Chondrocyte (in vitro differentiated cells): ENCODE measurements at places on chromosomes 2 and 18.

DNA sequence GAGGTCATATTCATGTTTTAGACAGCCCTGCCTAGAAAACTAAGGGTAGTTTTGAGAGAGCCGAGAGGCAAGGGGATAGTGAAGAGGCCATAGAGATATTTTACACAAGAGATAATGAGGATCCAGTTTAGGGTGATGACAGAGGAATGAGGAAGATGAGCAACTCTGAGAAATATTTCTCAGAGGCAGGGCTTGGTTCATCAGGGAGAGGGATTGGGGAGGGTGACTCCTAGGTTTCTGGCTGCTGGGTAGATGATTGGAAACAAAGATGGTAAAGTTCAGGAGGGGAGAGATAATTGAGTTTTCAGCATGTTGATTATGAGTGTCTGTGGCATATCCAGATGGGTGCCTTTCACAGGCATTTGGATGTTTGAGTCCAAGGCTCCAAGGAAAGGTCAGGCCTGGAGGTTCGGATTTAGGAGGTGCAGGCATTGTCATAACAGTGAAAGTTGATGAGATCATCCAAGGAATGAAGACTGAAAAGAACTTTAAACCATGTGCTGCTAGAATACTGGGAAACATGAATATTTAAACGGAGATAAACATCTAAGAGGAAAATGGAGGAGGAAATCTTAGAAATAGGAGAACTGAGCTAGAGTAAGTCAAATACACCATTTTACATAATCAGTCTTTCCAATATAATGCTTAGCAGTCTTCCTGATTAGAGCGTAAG, 7.4 kb downstream of the MYL12B start:
- DNase-seq, result no peak

DNA sequence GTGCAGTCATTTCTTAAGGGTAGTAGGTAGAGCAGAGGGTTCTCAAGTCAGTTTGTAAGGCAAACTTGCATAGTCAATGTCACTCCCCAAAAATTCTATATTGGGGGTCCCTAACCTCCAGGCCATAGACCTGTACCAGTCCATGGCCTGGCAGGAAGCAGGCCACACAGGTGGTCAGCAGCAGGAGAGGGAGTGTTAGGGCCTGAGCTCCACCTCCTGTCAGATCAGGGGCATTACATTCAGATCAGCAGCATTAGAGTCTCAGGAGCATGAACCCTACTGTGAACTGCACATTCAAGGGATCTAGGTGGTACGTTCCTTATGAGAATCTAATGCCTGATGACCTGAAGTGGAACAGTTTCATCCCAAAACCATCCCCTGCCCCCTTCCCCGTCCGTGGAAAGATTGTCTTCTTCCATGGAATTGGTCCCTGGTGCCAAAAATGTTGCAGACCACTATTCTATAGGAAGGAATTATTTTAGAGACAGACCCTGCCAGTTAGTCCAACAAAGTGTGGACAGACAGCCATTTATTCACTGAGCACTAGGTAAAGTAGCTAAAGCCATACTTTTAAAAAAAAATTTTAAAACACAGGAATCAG, 6.7 kb downstream of the COA5 start:
- DNase-seq, result no peak

GRCh38 chr2:171318463-171318934, 115.3 kb downstream of the METTL8 start:
- DNase-seq, result no peak

DNA sequence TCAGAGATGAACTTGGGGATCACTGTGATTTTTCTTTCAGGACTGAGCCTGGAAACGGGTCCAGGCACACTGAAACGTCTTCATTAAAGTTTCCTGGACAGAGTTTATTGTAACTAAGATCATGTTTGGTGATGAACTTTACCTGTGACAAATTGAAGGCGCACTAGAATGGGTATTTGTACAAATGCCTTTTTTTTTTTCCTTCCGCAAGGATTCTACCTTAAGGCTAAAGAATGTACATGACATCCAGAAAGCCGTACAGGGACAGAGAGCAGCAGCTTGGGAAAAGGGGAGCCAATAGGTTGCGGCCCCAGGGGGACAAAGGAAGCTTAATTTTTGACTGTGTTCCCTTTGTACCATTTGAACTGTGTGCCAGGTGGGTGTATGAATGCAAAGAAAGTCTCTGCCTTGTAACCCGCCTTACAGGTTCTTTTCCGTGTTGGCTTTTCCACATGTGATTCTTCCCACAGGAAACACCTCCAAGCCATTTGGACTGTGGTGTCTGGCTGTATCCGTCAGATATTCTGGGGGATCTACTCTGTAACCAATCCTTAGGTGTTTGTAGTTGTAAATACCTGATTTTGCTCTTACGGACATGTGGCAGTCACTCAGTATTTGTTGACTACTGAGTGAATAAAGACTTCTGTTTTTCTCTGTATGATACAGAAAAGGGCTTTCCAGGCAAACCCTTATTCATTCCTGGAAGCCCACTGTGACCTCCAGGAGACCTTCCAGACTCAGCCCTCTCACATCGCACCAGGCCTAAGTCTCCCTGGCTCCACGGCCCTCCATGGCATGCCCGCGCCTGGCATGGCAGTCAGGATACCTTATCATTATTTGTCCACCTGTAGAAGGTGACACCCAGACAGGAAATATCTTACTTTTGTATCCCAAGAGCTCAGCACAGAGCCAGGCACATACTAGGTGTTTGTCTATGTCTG, 1.1 kb downstream of the LRRFIP1 start:
- no peak for DNase-seq

DNA sequence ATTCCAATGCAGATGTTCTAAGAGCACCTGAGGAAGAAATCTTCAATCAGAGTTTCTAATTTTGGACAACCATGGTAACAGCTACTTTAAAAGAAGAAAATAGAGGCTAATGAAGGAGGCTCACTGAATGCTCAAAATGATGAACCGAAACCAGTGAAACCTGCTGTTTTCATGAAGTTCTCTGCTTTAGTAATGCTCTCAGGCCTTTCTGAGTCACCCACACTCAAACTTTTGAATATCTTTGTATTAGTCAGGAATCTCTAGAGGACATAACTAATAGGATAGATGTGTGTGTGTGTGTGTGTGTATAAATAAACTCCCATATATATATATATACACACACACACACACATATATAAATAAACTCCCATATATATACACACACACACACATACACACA, 76.9 kb upstream of the RIT2 start:
- no peak for DNase-seq

GRCh38 chr2:234963773-234964615, 12.2 kb downstream of the SH3BP4 start:
- no peak for DNase-seq

- no peak for DNase-seq
Measured at GRCh38 chr2:32865399-32866068, 81.2 kb upstream of the LTBP1 start.

GRCh38 chr2:222353993-222354392, 55.2 kb upstream of the PAX3 start:
- no peak for DNase-seq
